ENCODE measurements at places on chromosomes 1 and 21.

- H3K27ac ChIP-seq = no peak overlapping the region
- no peak overlapping the region for H3K4me3 ChIP-seq
- peaks cover 37% of the 10 kb centered on the region for H3K4me1 ChIP-seq
- H3K36me3 ChIP-seq = no peaks in the 10 kb centered on the region
- no peak for DNase-seq
Observed at GRCh38 chr1:154190550-154190949, 1.4 kb downstream of the TPM3 start.

GRCh38 chr1:219566951-219567947 is 45.7 kb downstream of the ZC3H11B start:
- no peak overlapping the region for H3K27ac ChIP-seq
- no peaks in the 10 kb centered on the region for H3K4me1 ChIP-seq
- no peak overlapping the region for H3K4me3 ChIP-seq
- peak; percentile 32 for DNase-seq
- H3K27me3 ChIP-seq = no peaks in the 10 kb centered on the region

DNA sequence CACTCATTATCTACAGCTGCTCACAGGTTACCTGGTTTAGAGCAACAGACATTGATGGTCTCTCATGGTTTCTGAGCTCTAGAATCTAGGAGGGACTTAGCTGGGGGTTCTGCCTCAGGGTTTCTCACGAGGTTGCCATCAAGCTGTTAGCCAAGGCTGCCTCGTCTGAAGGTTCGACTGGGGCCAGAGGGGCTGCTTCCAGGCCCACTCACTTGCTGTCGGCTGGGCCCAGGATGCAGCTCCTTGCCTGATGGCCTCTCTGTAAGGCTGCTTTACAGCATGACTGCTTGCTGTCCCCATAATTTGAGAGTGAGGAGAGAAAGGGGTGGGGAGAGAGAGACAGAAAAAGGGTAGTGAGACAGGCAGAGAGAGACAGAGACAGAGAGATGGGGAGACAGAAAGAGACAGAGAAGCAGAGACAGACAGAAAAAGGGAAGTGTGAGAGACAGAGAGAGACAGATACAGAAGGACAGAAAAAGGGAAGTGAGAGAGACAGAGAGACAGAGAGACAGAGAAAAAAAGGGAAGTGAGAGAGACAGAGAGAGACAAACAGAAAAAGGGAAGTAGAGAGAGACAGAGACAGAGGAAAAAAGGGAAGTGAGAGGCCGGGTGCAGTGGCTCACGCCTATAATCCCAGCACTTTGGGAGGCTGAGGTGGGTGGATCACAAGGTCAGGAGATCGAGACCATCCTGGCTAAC is 106.8 kb upstream of the C1orf174 start:
- no peaks in the 10 kb centered on the region for H3K36me3 ChIP-seq
- no peak for DNase-seq
- H3K27ac ChIP-seq = no peak overlapping the region
- H3K4me1 ChIP-seq = peaks cover 9% of the 10 kb centered on the region

DNA sequence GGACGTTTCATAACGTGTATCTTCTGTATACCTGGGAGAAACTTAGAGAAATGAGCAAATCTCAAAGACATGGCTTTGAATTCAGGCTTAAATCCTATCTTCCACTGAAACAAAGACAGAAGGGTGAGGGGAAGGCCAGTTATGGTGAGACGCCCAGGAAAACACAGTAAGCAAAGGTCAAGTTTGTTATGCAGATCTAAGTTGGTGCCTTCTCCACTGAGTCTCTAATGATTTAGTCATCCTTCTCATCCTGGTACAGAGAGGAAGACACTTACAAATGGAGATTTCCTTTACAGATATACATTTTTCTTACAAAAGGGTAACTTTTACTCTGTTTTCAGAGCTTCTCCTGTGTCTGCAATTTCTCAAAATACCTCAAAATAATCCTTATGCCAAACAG is 64.4 kb downstream of the MAP3K7CL start:
- DNase-seq = no peak
- H3K4me3 ChIP-seq = no peak overlapping the region
- H3K4me1 ChIP-seq = peaks cover 11% of the 10 kb centered on the region
- H3K36me3 ChIP-seq = no peaks in the 10 kb centered on the region

DNA sequence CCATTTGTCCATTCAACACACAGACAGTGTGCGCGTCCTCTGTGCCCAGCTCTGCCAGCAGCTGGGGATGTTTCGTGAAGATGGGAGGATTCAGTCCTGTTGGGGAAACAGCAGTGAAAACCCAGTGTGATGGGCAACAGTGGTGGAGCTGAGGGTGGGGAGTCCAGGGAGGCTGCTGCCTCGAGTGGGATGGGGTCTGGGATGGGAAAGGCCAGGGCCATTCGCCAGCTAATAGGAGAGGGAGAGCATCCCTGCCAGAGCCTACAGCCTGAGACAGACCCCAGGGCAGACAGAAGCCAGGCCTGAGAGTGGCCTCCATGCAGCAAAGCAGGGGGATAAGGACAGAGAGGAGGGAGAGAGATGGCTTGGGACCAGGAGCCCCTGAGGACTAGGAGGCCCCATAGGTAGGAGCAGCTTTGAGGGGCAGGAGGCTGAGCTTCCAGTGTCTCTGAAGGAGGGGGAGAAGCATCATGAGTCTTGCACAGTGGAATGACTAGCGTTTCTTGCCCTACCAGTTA is 252.6 kb downstream of the NPHP4 start:
- H3K27ac ChIP-seq = no peak overlapping the region
- H3K27me3 ChIP-seq = peaks cover 76% of the 10 kb centered on the region
- no peak overlapping the region for H3K4me3 ChIP-seq
- no peaks in the 10 kb centered on the region for H3K4me1 ChIP-seq
- DNase-seq = no peak
- H3K36me3 ChIP-seq = no peaks in the 10 kb centered on the region

- H3K4me1 ChIP-seq = no peaks in the 10 kb centered on the region
- no peaks in the 10 kb centered on the region for H3K36me3 ChIP-seq
- no peak for DNase-seq
- H3K4me3 ChIP-seq = no peak overlapping the region
- no peak overlapping the region for H3K27ac ChIP-seq
- no peaks in the 10 kb centered on the region for H3K27me3 ChIP-seq
Observed at GRCh38 chr1:181637998-181638397, 154.7 kb downstream of the CACNA1E start.

- H3K36me3 ChIP-seq = no peaks in the 10 kb centered on the region
- DNase-seq = peak; percentile 69
- no peak overlapping the region for H3K27ac ChIP-seq
- H3K4me3 ChIP-seq = no peak overlapping the region
- no peaks in the 10 kb centered on the region for H3K27me3 ChIP-seq
Observed at GRCh38 chr1:45299981-45300668, 26.6 kb upstream of the HPDL start.

DNA sequence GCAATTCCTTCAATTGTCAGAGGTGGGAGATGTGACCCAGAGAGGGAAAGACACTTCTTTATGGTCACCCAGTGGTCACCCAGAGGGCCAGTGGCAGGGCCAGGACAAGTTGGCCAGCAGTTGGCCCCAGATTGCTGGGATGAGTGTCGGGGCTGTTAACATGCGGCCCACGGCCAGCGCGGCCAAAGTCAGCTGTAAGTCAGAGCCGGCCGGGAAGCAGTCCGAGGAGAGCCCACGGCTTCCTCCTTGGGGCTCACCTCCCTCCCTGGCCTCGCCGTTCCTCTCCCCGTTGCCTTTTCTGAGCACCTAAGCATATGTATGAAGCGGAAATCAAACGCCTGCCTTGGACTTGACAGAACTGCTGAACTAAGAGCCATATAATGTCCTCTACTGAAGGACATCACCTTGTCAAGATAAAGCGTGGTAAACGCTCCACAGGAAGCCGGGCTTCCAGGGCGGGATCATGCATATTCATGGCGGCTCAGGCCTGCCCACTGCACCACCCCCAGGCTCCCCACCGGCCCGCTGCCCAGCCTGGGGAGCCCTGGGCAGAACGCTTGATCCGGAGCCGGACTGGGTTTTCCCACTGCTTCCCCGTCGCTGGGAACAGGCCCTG is 245.4 kb upstream of the POU3F1 start:
- no peak overlapping the region for H3K27ac ChIP-seq
- H3K4me3 ChIP-seq = no peak overlapping the region
- DNase-seq = no peak
- H3K4me1 ChIP-seq = no peaks in the 10 kb centered on the region

DNA sequence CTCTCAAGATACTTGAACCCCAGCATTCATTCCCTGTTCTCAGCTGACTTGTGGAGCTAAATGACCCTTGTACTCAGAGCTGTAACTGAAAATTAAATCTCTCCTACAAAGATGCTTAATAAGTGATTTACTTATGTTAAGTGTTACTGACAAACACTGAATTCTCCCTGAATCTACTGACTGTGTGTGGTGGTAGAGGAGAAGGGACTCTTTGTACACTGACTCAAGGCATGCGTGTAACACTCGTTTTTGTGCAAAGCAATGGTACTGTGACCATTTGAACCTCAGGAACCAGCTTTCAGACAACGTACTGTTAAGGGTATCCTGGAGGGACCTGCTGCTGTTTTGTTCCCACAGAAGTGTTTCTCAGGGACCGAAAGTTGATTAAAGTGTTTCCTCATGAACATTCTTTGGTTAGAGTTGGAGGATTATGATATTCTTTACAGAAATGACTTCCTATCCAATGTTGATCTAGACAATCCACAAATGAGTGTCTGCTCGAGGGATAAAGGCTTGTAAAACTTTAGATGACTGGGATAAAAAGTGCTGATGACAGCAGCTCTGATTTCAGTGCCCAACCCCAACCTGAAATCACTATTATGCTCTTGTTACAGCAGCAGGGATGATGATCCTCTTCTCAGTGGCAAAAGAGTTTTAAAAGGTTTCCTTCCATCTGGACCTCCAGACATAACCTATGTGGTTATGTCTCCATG is 12.8 kb downstream of the RGL1 start:
- H3K27me3 ChIP-seq = no peaks in the 10 kb centered on the region
- no peak overlapping the region for H3K4me3 ChIP-seq
- DNase-seq = no peak
- H3K36me3 ChIP-seq = no peaks in the 10 kb centered on the region
- peak overlapping the region; percentile 0 for H3K27ac ChIP-seq

DNA sequence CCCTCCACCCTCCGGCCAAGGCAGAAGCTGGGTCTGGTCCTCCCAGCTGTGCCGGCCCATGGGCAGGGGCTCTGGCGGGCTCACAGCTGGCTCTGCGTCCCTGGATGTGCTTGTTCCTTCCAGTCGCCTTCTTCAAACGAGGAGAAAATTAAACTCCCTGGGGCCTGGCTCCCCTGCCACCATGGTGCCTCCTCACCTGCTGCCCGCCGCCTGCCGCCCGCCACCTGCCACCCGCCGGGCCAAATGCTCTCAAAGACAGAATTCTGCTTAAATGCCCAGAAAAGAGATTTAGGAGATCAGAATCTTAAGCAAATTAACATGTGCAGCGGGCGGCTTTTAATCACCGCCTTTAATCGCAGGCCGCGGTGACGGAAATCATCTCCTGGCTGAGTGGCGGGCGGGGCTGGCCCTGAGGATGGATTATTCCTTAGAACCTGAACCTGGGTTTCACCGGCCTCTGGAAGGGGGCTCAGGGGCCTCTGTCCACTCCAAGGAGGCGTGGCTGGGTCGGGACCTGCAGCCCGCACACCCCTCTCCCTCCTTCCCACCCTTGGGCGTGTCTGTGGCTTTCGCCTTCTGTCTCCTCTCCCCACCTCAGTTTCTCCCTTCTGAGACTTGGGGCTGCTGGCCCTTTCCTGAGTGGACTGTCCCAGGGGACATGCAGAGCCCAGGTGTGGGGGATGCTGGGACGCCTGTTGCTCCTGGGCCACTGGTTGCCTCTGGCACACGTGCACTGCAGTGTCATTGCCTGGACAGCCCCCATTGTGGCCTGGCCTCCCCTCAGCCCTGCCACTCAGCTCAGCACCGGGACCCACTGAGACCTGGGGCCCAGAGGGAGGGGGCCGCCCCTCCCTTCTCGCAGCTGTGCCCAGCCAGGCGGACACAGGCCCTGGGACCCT is 10.5 kb upstream of the PLCH2 start:
- DNase-seq = no peak
- peaks cover 84% of the 10 kb centered on the region for H3K27me3 ChIP-seq
- no peak overlapping the region for H3K27ac ChIP-seq
- no peaks in the 10 kb centered on the region for H3K4me1 ChIP-seq

- no peaks in the 10 kb centered on the region for H3K27me3 ChIP-seq
- H3K4me1 ChIP-seq = no peaks in the 10 kb centered on the region
- no peak overlapping the region for H3K4me3 ChIP-seq
- no peak overlapping the region for H3K27ac ChIP-seq
- H3K36me3 ChIP-seq = no peaks in the 10 kb centered on the region
- DNase-seq = no peak
Observed at GRCh38 chr1:204426035-204426436, 14.4 kb upstream of the PPP1R15B start.

GRCh38 chr1:224647449-224647848 is 31.3 kb downstream of the CNIH3 start:
- H3K36me3 ChIP-seq = no peaks in the 10 kb centered on the region
- no peak overlapping the region for H3K4me3 ChIP-seq
- no peaks in the 10 kb centered on the region for H3K27me3 ChIP-seq
- DNase-seq = no peak
- H3K4me1 ChIP-seq = no peaks in the 10 kb centered on the region

GRCh38 chr1:43083375-43083891 is 88.7 kb downstream of the EBNA1BP2 start:
- H3K36me3 ChIP-seq = no peaks in the 10 kb centered on the region
- DNase-seq = no peak
- no peaks in the 10 kb centered on the region for H3K4me1 ChIP-seq
- no peak overlapping the region for H3K4me3 ChIP-seq

GRCh38 chr1:62905872-62906271 is 121.9 kb downstream of the ATG4C start:
- DNase-seq = no peak
- H3K27ac ChIP-seq = no peak overlapping the region
- no peak overlapping the region for H3K4me3 ChIP-seq
- H3K4me1 ChIP-seq = no peaks in the 10 kb centered on the region
- H3K36me3 ChIP-seq = no peaks in the 10 kb centered on the region

GRCh38 chr1:219128957-219129356 is 44.7 kb upstream of the LYPLAL1 start:
- no peak overlapping the region for H3K4me3 ChIP-seq
- H3K4me1 ChIP-seq = no peaks in the 10 kb centered on the region
- H3K27ac ChIP-seq = no peak overlapping the region
- H3K36me3 ChIP-seq = no peaks in the 10 kb centered on the region

GRCh38 chr1:173856903-173857302 is 10.9 kb downstream of the GAS5 start:
- H3K27me3 ChIP-seq = no peaks in the 10 kb centered on the region
- no peaks in the 10 kb centered on the region for H3K36me3 ChIP-seq
- H3K27ac ChIP-seq = no peak overlapping the region

GRCh38 chr1:234763910-234764309 is 153.9 kb upstream of the IRF2BP2 start:
- peaks cover 13% of the 10 kb centered on the region for H3K4me1 ChIP-seq
- DNase-seq = peak; percentile 40
- no peaks in the 10 kb centered on the region for H3K36me3 ChIP-seq
- no peaks in the 10 kb centered on the region for H3K27me3 ChIP-seq
- no peak overlapping the region for H3K27ac ChIP-seq

- no peaks in the 10 kb centered on the region for H3K36me3 ChIP-seq
- H3K4me3 ChIP-seq = no peak overlapping the region
- no peaks in the 10 kb centered on the region for H3K27me3 ChIP-seq
Observed at GRCh38 chr1:178486100-178487069, 10.4 kb downstream of the CLEC20A start.

DNA sequence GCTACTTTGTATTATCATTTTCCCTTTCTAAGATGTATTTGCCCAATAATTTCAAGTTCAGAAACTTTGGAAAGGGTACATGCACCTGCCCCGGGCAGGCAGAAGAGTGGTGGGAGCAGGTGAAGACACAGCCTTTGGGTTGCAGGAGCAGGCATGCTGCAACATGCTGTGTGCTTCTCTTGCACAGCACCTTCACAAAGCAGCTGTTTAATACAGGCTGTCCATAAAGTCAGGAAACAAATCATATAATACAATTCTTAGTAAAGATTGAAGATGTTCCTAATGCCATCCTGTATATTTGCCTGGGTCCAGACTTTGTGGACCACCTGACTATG is 182.9 kb downstream of the ZNF281 start:
- no peak for DNase-seq
- H3K4me3 ChIP-seq = no peak overlapping the region
- no peaks in the 10 kb centered on the region for H3K27me3 ChIP-seq
- no peaks in the 10 kb centered on the region for H3K36me3 ChIP-seq
- H3K27ac ChIP-seq = no peak overlapping the region
